ENCODE measurements at places on chromosomes 1 and 21.
A peak's percentile ranks its signal among the peaks of the same experiment; 100 is the strongest.

- DNase-seq: peak; percentile 46
Observed at GRCh38 chr1:151443846-151444782, 15.2 kb downstream of the POGZ start.

- DNase-seq: peak; percentile 80
Observed at GRCh38 chr1:207454046-207454964, at the start of gene CR2. TSS of gene CR2 (plus strand) at chr1:207454328. CDS start at chr1:207454419, 91 bp downstream.

DNA sequence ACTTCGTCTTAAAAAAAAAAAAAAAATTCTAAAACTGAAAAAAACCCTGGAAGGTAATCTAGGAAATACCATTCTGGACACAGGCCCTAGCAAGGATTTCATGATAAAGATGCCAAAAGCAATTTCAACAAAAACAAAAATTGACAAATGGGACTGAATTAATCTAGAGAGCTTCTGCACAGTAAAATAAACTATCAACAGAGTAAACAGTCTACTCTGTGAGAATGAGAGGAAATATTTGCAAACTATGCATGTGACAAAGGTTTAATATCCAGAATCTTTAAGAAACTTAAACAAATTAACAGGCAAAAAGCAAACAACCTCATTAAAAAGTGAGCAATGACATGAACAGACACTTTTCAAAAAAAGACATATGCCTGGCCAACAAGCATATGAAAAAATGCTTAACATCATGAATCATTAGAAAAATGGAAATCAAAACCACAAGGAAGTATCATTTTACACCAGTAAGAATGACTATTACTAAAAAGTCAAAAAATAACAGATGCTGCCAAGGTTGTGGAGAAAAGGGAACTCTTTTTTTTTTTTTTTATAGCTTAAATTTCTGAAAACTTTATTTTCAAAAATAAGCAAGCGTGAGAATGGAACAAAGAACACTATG, 29.4 kb upstream of the RNPC3 start:
- DNase-seq: no peak

DNA sequence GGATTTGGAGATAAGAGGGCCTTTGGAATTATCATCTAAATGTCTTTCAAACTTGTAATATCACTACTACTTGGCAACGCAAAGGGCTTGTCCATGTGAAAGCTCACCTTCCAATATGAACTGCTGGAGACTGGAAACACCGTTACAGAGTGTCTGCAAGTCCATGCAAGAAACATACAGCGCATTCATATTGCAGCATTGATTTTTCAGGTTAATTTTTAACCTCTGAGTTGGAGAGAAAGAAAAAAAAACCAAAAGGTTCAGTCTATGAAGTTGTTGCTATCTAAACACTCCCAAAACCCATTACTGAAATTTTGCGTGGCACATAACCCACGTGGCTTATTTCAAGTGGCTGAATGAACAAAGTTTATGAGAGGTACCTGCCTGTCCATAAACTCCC, 23.8 kb downstream of the DAB1 start:
- DNase-seq: no peak

DNA sequence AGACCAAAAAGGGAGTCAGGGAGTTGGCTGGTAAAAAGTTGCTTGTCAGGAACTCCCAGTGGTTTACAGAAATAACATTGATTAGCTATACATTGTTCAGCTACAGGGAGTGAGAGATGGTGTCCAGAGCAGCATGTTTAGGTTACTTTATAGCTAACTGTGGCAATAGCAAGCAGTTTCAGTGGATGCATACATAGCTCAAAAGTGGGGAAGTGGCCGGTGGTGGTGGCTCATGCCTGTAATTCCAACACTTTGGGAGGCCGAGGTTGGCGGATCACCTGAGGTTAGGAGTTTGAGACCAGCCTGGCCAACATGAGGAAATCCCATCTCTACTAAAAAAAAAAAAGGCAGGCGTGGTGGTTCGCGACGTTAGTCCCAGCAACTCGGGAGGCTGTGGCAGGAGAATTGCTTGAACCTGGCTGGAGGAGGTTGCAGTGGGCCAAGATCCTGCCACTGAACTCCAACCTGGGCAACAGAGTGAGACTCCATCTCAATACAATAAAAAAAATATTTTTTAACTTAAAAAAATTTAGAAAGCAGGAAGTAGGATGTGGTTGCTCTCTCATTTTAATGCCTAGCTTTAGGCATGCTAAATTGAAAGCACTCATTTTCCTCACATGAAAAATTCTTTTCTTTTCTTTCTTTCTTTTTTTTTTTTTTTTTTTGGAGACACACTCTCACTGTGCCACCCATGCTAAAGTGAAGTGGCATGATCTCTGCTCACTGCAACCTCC, 109.7 kb downstream of the PPIAL4G start:
- no peak for DNase-seq

- DNase-seq: no peak
Observed at GRCh38 chr1:185721553-185721952, 12.6 kb upstream of the HMCN1 start.

DNA sequence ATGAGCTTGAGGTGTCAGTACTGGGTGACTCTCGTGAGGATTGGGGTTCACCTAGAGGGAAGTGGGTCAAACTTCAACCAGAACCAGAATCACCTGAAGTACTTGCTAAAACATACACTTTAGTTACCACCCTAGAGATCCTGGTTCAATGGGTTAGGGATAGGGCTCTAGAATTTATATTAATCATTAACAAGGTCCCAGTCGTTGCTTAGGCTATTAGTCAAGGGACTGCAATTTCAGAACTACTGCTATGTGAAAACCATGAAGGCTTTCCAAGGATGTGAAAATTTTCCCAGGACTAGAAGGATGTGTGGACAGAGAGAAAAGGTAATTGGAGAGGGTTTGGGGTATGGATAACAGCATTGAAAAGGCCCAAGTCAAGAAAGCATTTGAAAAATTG, 162.6 kb downstream of the GRIK1 start:
- DNase-seq: no peak

GRCh38 chr21:29208682-29209059, 78.2 kb downstream of the MAP3K7CL start:
- DNase-seq: no peak

DNA sequence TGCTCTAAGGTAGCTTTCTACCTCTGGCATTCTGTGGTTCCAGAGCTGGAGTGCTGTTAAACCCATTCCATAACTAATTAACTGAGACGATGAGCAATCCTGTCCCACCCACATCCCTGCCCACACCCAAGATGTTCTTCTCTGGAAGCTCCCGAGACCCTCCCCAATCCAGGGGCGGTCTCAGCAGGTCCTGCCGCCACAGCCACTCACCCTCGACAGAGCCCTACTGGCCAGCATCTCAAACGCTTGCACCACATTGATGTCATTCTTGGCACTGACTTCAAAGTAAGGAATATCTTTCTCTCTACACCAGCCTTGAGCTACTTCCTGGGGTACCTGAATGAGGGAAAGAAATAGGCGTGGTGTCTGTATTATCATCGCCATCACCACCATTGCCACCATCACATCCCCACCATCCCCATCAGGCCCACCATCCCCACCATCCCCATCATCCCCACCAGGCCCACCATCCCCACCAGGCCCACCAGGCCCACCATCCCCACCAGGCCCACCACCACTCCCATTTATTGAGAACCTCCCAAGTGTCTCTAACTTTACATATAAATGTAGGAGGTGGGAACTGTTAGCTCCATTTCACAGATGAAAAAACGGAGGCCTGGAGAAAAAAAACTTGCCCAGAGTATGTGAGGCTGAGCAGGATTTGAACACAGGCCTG, 17.7 kb downstream of the RAB7B start:
- no peak for DNase-seq

DNA sequence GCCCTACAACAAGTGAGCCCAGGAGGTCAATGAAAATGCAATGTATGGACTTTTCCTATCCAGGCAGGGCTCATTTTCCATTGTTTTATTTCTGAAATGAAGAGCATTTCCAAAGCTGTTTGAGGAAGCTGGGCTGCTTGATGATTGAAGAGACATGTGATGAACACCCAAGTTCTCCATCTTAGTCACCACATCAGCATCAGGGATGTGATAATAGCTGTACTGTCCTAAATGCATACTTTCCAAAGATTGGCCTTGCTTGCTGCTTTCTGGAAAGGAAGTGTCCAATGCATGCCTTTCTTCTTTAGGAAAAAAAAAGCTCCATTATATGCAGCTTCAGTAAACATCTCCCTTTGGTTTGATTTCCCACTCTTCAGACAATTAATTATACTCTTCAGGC, 425.9 kb upstream of the RUNX1 start:
- DNase-seq: no peak

DNA sequence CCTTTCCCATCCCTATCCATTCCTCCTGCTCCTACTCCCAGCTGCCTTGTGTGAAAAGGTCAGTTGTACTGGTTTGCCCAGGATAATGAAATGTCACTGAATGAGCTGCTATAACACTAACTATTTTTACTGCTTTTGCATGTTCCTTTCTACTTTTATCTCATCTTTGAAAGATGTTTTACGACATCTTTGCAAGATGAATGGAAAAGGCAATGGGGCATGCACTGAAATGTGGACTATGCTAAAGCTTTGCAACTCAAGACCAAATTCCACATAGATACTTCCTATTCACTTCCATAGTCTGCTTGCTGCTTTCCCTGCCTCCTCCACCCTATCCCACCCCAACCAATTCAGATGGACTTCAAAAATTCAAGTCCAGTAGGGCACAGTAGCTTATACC, 111.3 kb downstream of the SETD4 start:
- no peak for DNase-seq

DNA sequence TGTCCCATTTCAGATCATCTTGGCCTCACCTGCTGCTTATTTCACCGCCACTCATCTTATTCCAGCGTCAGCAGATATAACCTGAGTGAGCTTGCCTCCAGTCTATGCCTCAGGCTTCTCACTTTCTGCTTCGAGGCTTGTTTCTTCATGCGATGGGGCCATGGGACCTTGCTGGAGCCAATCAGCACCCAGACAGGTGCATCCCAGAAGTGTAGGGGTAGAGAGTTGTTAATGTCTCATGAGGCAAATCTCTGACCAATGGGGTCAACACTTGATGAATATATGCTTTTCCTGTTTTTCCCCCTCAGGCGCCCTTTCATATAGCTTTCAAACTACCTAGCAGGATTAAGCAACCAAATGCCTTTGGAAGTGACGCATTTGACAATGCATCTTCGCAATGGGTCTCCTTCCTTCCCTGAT, 935 bp upstream of the YIPF1 start:
- DNase-seq: no peak

- no peak for DNase-seq
Observed at GRCh38 chr1:83828456-83828855, 170.5 kb downstream of the TTLL7 start.

GRCh38 chr1:175252561-175252960, 60.0 kb upstream of the KIAA0040 start:
- no peak for DNase-seq

DNA sequence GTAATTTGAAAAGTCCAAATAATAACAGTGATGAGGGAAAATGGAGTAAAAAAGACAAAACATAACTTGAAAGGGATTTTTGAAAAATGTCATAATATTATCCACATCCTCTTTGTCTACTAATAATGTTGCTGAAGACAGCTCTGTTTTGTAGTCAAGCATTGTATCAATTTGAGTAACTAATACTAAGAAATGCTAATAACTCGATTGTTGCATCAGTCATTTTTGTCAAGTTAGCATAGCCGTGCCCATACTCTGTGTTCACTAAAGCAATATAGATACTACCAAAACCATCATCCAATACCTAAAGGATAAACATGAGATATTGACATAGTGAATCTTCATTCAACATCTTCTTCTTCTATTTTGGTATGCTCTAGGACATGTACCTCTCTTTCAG, 17.3 kb downstream of the PDC start:
- no peak for DNase-seq

GRCh38 chr1:21670059-21670881, 1.1 kb upstream of the RAP1GAP start:
- DNase-seq: no peak

- peak; percentile 24 for DNase-seq
Observed at GRCh38 chr1:12433323-12434053, 184.5 kb downstream of the DHRS3 start.

- DNase-seq: no peak
Observed at GRCh38 chr1:92623187-92623778, 136.6 kb upstream of the GFI1 start.
